Astrocyte of the hippocampus (primary cell): ENCODE measurements at places on chromosomes 2 and 18.
A peak's percentile ranks its signal among the peaks of the same experiment; 100 is the strongest.

GRCh38 chr2:70919672-70920366, 15.9 kb upstream of the ATP6V1B1 start:
- peak; percentile 89 for DNase-seq

GRCh38 chr2:149192427-149192826, 138.0 kb upstream of the LYPD6 start:
- DNase-seq, result peak; percentile 30

DNA sequence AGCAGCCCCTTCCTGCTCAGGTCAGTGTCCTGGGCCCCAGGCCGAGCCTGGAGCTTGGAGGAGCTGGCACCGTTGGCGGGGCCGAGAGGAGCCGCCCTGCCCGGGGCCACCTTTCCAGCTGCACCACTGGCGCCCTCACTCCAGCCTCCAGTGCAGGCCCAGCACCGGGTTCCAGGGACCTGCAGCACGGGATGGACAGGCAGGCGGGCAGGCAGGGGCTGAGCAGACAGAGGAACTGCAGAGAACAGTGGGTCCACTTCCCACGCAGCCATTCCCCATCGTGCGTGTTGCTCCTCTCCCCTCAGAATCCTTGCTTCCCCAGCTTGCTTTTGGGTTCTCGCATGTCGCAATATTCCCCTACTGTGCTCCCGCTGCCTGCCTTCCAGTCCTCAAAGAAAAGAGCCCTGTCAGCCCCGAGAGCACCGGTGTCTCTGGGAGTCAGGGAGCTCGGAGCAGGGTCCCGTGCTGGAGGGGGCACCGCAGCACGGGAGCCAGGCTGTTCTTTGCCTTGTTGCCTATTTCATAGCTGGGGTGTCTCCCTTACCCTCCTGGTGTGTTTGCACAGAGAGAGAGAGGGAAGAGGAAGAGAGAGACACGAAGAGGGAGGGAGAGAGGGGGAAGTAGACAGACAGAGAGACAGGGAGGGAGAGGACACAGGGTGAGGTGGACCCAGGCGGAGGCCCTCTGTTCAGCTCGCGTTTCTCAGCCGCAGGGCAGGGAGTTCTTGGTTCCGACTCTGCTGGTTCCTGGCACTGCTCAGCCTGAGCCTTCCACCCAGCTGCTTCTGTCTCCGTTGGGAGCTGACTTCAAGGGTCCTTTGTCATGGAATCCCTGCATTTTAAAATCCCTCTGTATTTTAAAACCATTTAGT, 126.0 kb downstream of the MBP start:
- no peak for DNase-seq

- DNase-seq, result peak; percentile 37
Measured at GRCh38 chr18:80175451-80176204, 66.6 kb downstream of the ADNP2 start.

- DNase-seq, result no peak
Measured at GRCh38 chr2:76188334-76189008, 477.8 kb upstream of the GCFC2 start.

DNA sequence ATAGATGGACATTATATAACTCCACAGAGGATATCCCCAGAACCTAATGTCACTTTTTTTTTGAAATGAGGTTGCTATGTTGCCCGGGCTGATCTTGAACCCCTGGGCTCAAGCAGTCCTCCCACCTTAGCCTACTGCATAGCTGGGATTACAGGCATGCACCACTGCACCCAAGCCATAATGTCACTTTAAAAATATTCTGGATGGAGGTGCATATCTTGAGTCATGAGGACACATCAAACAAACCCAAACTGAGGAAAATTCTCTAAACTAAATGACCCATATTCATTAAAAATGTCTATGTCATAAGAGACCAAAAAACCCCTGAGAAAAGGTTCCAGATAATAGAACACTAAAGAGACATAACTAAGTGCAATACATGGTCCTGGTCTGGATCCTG, 36.3 kb downstream of the OSGEPL1 start:
- DNase-seq, result peak; percentile 2

DNA sequence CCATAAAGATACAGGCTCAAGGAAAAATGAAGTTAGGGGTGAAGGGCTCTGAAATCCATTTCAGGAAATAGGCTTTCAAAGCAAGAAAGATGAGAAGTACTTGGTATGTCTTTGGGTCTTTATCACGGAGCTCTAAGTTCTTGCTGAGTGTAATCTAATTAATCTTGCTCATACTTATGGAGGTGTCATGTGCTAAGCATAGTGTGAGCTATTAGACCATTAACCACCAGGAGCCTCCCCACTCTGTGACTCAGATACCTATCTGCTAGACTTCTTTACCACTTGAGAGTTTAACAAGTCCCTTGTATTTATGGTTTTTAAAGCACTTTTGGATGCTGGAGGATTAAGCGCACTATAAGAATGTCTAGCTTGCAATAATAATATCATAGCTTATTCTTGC, 678.7 kb downstream of the EPHA4 start:
- DNase-seq, result peak; percentile 29

- DNase-seq, result no peak
Measured at GRCh38 chr2:112884869-112885505, 26.0 kb upstream of the IL37 start.

DNA sequence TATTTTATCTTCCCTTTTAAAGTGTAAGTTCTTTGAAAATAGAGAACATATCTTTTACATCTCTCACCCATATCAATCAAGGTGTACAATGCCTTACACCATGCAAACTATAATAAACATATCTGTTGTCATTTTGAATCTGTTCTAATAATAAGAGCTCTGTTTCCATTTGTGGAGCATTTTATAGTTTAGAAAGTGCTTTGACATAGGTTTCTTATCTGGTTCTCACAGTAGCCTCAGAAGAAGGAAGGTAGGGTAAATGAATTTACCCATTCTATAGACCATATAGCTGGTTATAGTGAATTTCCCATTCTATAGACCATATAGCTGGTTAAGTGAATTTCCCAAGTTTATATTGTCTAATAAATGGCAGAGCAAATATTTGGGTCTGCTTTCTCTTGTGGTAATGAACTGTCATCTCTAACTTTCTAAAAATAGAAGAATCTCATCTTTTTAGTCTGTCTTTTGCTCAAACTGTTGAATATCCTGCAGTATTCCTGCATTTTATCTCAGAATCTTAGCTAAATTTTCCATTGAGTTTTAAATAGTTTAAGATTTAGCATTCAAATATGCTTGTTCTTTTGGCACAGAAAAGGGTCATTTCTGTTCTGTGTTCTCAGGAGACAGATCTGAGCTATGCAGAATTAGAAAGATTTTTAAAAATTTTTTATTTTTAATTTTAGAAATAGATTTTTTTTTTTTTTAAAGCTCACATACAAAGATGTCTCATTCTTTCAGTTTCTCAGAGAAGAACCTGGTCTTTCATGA, 80.7 kb upstream of the STON1 start:
- no peak for DNase-seq

GRCh38 chr2:96789245-96789617, 26.8 kb upstream of the CNNM3 start:
- no peak for DNase-seq

- DNase-seq, result no peak
Measured at GRCh38 chr18:57854726-57855125, 51.6 kb upstream of the ATP8B1 start.

- no peak for DNase-seq
Measured at GRCh38 chr2:119696494-119697030, 17.6 kb downstream of the TMEM177 start.
